ENCODE measurements at places on chromosomes 5 and 9.
A peak's percentile ranks its signal among the peaks of the same experiment; 100 is the strongest.

DNA sequence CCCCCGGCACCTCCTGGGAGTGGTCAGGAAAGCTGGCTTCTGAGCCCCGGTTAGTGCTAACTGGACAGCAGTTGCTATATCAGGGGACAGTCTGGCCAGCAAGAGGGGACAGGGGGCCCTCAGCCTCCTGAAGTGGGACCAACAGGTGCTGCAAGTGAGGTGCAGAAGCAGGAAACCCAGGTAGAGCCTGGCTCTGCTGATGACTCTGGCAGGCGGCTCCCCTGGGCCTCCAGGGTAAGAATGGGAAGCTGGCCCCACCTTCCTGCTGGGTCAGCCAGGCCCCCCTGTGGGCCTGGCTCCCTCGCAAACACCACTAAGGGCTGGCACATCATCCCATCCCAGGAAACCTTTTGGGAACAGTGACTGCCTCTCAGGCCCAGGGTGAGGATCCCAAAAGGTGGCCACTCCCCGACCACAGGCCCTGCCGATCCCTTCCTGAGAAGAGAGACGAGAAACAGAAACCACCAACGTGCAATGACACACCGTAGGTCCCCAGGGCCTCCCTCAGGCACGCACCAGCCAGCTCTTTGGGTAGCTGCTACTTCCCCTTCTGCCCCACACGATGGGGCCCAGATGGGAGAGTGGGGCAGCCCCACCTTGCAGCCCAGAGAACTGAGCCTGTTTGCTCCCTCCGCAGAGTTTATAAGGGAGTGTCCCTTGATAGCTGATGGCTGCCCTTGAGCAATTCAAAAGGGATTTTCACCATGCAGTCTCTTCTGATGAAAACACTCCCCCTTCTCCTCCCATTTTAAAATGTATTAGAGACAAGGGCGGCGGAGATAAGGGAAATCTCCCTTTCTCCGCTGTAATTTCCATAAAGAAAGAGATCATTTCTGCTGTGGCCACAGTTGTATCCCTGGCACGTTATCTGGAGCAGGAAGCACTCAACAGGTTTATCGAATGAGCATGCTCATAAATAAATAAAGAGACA lies 76.8 kb downstream of the STK10 start:
- no peak for DNase-seq

- DNase-seq = no peak
Observed at GRCh38 chr5:7690557-7690956, 160.4 kb downstream of the CFAP90 start.

- DNase-seq = no peak
Observed at GRCh38 chr5:36613241-36613640, 6.8 kb downstream of the SLC1A3 start.

- peak; percentile 64 for DNase-seq
Observed at GRCh38 chr5:133552925-133553525, 59.3 kb downstream of the FSTL4 start.

DNA sequence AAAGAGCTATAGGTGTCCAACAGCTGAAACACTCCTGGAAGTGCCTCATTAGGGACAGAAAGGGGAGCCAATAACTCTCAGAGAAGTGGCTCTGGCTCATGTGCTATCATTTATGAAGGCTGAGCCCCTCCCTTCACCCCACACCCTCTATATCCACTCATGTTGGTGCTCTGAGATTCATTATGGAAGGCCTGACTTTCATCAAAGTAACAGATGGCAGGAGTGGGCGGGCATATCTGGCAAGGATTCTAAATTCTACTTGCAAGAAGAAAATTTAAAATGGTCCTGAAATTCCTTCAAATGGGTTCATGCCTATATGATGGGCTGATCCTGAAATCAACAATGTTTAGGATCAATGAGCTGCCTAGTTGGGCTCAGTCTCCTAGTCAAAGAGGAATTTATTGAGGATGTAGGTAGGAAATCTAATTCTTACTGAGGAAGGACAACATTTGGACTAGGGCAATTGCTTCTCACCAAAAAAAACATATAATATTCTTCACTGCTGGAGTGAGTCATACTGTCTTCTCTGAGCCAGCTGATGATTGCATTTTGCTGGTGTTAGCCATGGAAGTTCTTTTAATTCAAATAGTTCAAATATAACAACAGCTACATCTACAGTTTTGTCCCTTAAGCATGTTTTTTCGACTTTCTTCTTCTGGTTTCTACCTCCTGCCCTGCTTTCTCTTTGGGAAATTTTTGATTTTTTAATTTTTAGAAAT lies 23.5 kb downstream of the NMRK1 start:
- peak; percentile 34 for DNase-seq

DNA sequence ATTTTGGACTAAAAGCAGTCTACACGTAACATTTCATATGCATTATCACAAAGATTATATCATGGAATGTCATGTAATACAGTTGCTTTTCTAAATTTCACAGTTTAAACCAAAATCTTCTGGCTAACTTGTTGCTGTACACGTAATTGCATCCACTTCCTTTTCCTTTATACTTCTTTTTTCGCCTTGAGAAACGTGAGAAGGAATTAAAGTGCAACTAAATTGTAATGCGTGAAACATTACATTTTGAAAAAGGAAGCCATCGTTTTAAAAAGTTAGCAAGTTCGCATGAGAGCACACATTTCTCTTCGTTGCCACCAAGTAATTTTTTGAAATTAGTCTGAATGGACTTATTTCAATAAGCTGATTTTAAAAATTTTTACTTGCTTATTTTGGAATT lies 80.0 kb downstream of the MEGF10 start:
- DNase-seq = no peak

- no peak for DNase-seq
Observed at GRCh38 chr5:133680830-133681565, 68.7 kb upstream of the FSTL4 start.

GRCh38 chr9:14389146-14389545 lies 75.2 kb upstream of the NFIB start:
- DNase-seq = no peak

DNA sequence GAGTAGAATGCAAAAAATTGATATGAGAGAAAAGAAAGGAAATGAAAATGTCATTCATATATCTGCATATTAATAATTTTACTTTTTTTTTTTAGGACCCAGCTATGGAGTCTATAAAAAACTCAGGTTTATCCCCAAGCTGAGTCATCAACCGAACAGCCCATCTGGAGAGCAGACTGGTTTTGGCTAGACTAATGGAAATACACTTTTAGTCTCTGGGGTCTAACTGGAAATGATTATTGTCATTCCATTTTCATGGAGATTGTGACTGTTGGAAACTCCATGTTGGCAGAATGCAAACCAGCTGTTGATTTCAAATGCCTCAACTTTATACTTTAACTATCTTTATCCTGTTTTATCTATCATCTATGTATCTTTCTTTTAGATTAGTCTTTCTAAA lies 28.7 kb downstream of the ANXA1 start:
- no peak for DNase-seq

- DNase-seq = no peak
Observed at GRCh38 chr5:144638787-144639186, 468.1 kb downstream of the KCTD16 start.

DNA sequence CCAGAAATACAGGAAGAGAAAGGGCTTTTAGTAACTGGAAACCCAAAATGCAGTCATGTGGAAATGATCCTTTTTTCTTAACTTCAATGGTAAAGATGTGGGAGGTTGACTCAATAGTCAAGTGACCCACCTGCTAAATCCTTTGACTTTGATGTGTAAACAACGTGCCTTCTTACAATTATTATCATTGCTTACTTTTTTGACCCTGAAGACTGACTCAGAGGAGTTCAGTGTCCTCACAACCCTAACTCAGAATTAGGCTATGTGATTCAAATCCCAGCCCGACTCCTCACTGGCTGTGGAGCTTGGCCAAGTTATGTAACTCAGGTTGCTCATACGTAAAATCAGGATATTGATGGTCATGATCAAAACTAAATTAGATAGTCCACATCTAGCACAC lies 27.9 kb downstream of the ANXA1 start:
- DNase-seq = no peak

GRCh38 chr5:149829954-149830353 lies 99.8 kb downstream of the PPARGC1B start:
- DNase-seq = no peak

GRCh38 chr5:136769900-136770684 lies 404.7 kb upstream of the TRPC7 start:
- DNase-seq = peak; percentile 65
